ENCODE measurements at places on chromosomes 16 and 17.

DNA sequence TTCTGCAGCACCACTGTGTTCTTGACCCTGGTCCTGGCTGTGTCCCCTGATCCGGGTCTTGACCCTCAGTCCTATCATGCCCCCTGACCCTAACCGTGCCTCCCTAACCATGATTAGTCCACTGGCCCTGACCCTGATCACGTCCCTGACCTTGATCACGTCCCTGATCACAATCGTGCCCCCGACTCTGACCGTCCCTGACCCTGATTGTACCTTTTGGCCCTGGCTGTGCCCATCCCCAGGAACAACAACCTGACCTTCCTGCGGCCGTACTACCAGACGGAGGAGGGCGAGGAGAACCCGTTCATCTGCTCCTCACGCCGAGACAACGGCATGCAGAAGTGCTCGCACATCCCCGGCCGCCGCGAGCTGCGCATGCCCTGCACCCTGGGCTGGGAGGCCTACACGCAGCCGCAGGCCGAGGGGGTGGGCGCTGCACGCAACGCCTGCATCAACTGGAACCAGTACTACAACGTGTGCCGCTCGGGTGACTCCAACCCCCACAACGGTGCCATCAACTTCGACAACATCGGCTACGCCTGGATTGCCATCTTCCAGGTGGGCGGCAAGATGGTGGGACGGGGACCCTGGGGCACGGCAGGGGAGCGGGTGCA is 24.9 kb downstream of the TPSG1 start:
- no peak for DNase-seq

DNA sequence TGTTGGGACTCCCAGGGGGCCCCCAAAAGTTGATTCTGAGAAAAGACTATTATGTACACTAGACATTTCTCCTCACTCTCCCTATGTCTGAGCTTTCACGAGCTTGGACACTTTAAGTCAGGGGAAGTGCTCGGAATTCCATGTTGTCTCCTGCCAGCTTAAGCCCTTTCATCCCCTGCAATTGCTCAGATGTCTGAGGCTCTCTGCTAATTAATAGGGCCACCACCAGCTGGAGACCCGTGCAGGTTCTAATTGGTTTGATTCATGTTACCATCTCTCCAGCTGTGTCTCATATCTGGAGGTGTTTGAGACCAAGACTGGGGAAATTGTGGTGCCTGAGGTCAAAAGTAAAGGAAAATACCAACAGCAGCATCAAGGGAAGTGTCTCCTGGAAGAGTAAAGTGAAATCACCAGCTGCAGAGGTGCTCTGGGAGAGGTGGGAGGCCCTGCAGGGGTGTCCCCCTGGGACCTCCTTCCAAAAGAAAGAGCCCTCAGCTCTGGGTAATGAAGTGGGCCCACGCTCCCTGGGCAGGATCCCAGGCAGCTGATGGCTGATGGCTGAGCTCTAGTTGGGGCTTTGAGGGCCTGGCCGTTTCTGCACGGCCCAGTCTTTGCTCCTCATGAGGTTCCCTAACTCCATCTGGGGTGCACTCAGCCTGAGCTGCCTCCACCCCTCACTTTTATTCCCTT is 5.8 kb upstream of the UTS2R start:
- DNase-seq, result no peak

GRCh38 chr16:80480664-80481063 is 60.1 kb upstream of the DYNLRB2 start:
- DNase-seq, result no peak

DNA sequence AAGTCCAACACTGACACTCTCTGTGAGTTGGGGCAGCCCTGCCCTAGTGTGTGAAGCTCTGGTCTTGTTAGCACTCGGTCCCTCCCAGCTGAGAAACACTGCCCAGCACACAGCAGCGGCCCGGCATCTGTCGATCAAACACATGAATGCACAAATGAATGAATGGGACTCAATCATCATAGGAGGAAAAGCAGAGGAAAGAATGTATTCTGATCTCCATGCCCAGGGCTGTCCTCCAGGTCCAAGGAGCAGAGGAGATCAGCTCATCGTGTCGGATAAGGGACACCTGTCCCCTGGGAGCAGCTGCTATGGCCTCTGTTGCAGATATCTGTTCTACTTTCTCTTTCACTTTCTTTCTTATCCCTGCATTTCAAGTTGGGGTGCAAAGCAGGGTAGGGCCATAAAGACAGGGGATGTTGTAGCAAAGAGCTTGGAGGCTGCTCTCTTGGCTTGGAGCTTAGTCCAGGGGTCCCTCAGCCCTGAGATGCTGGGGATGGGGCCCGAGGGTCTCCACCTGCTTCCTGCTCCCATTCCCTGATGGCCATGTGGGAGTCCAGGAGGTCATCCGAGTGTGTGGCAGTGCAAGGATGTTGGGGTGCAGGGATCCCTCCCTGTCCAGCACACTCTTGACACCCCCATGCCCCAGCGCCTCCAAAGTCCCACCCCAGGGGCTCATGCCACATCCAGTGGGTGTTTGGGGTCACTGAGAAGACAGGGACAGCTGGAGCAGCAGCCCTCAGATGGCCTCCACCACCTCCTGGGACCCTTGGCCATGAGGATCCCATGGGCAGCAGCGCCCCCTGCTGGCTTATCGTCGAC is 88.2 kb downstream of the IRF8 start:
- DNase-seq, result peak; percentile 49

GRCh38 chr16:79074541-79074940 is 526.0 kb downstream of the MAF start:
- no peak for DNase-seq

DNA sequence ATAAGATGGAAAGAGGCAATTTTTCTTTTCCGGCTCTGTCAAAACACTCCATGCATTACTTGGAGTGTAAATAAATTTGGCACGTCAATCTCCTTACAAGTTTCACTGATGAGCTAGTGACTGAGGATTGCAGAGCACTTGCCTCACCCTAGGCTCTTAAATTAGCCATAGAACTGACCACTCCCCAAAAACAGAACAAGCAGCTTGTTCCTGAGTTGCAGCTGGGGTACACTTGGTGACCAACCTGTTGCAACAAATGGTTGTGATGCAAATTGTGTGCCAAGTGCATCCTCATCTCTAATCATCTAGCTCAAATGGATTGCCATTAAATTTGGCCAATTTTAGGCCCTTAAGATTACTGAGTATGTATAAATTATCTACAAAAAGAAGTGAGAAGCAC is 67.0 kb downstream of the CACNG1 start:
- DNase-seq, result no peak

DNA sequence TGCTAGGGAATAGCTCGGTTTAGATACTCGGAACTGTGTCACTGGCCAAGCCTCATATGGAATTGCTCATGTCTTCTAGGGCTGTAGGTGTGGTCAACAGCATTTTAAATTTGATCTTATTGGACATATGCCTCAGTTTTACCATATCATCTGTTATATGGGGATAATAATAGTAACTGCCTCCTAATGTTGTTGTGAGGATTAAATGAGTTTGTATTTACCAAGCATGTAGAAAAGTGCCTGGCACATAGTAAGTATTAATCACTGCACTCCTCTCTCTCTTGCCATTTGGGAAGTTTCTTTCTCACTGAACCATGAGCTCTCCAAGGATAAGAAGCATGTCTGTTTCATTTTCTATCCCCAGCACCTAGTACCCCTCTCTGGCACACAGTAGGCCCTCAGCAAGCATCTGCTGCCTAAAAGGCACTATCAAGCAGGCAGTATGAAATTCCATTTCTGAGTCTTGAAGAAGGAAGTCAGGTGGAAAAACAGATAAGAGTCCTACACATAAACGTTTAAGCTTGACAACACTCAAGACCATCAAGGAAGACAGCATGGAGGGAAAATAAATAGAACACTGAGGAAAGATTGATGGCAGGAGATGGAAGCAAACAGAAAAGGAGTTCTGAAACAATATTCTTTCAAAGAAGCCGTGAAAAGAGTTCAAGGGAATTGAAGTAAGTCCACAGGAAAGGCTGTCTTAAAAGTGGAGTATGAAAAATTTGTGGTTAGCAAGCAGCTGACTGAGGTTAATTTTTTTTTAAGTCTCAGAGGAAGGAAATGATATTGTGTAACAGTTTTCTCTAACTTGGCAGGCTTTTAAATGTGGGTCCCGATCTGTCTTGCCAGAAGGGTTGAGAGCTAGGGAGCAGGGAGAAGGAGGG is 2.2 kb upstream of the ATP6V0A1 start:
- no peak for DNase-seq

- no peak for DNase-seq
Measured at GRCh38 chr17:29278692-29279091, 15.3 kb downstream of the NUFIP2 start.

- no peak for DNase-seq
Measured at GRCh38 chr17:31788571-31788946, 70.5 kb downstream of the COPRS start.

DNA sequence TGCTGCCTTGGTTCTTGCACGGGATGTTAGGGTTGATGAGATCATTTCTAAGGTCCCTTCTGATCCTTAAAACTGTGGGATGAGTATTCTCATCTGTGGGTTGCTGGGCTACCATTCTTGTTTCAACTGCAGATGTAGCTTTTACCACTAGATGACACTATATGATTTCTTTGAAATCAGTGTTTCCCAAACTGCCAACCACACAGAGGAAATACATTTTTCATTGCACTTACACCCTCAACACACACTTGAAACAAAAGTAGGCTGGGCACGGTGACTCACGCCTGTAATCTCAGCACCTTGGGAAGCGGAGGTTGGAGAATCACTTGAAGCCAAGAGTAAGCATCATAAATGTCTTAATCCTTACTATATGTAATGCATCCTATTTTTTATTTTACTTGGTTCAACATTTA is 15.3 kb downstream of the LCMT1 start:
- DNase-seq, result peak; percentile 78

- DNase-seq, result no peak
Measured at GRCh38 chr16:10600782-10601443, 20.5 kb upstream of the EMP2 start.

GRCh38 chr17:82087961-82088837 is 9.8 kb downstream of the FASN start:
- no peak for DNase-seq

DNA sequence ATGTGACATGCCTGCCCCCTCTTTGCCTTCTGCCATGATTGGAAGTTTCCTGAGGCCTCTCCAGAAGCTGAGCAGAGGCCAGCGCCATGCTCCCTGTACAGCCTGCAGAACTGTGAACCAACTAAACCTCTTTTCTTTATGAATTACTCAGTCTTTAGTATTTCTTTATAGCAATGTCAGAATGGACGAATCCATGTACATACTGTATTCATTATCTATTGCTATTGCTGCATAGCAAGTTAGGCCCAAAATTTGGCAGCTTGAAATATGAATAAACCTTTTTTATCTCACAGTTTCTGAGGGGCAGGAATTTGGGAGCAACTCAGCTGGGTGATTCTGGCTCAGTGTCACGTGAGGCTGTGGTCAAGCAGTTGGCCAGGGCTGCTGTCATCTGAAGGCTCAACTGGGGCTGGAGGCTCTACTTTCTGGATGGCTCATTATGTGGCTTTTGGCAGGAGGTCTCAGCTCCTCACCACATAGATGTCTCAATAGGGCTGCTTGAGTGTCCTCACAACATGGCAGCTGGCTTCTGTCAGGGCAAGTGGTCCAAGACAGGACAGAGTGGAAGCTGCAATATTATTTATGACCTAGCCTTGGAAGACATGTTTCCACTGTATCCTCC is 40.0 kb downstream of the SOCS1 start:
- DNase-seq, result no peak

- DNase-seq, result no peak
Measured at GRCh38 chr16:13938480-13938879, 18.5 kb downstream of the ERCC4 start.

GRCh38 chr17:50537721-50538548 is 5.4 kb downstream of the EPN3 start:
- no peak for DNase-seq

- no peak for DNase-seq
Measured at GRCh38 chr17:61157246-61157886, 242.3 kb upstream of the TBX2 start.

- DNase-seq, result no peak
Measured at GRCh38 chr17:3768769-3769168, 32.2 kb downstream of the ITGAE start.

DNA sequence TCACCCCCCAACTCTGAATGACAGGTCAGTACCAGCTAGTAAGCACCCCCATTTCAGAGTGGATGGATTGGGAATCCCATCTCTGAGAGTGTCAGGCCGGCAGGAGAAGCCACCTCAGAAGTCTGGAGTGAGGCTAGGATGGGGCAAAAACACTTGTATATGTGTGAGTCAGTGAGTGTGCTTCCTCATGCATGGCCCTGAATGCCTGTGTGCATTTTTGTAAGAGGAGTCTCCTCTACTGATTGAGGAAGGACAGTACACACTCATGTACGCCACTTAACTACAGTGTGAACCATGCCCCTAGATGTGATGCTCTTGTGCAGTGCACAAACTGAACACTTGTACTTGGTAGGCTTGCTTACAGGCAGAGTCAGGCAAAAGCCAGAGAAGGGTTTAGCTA is 22.3 kb upstream of the NAGS start:
- no peak for DNase-seq

- DNase-seq, result peak; percentile 49
Measured at GRCh38 chr17:64779376-64780095, 117.4 kb upstream of the SMURF2 start.

GRCh38 chr16:27315333-27316037 is 1.7 kb downstream of the IL4R start:
- DNase-seq, result peak; percentile 57

GRCh38 chr17:46772475-46773220 is 45.8 kb downstream of the WNT3 start:
- DNase-seq, result no peak

DNA sequence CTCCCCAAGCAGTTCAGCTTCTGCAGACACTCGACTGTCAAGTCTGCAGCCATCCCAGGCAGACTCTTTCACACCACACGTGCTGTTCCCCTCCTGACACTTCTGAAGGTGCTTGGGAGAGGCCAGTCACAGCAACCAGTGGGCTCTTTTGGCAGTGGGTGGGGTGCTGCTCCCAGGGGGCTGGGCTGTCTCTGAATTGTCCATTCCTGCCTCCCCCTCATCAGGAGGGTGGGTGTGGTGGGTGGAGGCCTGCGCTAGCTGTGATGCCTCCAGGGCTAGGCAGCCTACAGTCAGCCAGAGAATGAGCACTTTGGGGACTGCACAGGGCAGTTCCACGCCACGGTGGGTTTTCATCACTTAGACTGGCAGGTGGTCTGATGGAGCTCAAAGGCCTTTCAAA is 10.3 kb downstream of the STARD3 start:
- no peak for DNase-seq

DNA sequence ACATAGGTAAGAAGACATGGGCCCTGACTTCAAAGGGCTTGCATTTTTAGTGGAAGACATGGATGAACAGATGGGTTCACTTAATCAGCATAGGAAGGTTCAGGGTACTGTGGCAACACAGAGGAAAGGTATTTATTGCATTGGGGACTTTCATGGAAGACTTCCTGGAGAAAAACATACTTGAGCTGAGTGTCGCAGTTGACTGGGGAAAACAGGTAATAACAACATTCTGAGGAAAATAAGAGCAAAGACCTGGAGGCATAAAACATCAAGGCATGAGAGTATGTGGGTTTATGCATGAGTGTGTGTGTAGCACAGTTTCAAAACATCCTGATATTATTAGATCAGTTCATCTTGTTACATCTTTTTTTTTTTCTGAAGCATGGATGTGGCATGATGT is 82.7 kb downstream of the MAP2K6 start:
- DNase-seq, result no peak

GRCh38 chr16:69501956-69502745 is 63.6 kb upstream of the NFAT5 start:
- DNase-seq, result no peak
